Sigmoid colon (tissue), 7 donors: ENCODE measurements at places on chromosomes 1 and 21.

DNA sequence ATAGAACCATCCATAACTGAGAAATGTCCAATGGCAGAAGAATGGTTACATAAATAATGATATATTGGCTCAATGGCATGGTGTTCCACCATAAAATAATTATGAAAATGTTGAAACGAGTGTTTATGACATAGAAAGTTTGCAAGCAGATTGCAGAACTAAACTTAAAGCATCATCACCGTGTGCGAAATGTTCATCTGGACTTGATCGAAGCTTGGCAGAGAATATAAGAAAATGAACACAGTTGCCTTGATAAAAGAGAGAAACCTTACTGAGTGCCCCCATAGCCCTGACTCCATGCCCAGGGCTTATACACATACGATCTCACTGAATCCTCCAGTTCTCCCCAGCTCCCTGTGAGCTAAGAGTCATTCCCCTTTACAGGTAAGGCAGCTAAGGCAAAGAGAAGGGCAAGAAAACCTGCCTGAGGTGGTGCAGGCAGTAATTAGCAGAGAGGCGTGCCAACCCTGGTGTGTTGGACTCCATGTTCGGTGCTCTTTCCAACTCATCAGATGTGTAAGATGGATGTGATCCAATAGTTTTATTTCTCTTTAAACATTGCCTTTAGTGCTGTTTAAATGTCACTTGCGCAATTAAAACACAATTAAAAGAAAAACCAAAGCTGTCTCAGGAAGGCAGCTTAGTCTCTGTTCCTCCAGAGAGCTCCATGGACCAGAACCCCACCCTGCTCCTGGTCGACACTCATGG, 21.8 kb upstream of the SPOCD1 start:
- no peak overlapping the region for H3K27ac ChIP-seq
- H3K27me3 ChIP-seq = no peaks in the 10 kb centered on the region
- H3K4me1 ChIP-seq = no peaks in the 10 kb centered on the region
- no peak overlapping the region for H3K4me3 ChIP-seq
- no peak for DNase-seq

DNA sequence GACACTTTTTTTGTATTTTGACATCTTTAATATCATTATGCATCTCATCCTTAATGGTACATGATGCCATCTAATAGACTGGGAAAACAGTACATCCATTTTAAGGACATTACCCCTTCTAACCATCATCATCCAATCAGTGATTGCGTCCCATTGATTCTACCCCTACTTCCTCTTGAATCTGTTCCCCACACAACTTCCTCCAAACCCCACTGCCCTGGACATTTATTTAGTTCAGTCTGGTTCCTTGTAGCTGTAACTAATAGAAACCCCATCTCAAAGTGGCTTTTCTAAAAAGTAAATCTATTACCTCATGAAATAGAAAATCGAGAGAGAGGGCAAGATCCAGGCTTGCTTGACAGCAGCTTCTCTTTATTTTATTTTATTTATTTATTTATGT, 2.1 kb upstream of the ITLN1 start:
- no peak overlapping the region for H3K27ac ChIP-seq
- H3K36me3 ChIP-seq = no peaks in the 10 kb centered on the region
- H3K27me3 ChIP-seq = peaks cover 5% of the 10 kb centered on the region
- H3K4me3 ChIP-seq = no peak overlapping the region
- no peaks in the 10 kb centered on the region for H3K4me1 ChIP-seq
- DNase-seq = no peak

DNA sequence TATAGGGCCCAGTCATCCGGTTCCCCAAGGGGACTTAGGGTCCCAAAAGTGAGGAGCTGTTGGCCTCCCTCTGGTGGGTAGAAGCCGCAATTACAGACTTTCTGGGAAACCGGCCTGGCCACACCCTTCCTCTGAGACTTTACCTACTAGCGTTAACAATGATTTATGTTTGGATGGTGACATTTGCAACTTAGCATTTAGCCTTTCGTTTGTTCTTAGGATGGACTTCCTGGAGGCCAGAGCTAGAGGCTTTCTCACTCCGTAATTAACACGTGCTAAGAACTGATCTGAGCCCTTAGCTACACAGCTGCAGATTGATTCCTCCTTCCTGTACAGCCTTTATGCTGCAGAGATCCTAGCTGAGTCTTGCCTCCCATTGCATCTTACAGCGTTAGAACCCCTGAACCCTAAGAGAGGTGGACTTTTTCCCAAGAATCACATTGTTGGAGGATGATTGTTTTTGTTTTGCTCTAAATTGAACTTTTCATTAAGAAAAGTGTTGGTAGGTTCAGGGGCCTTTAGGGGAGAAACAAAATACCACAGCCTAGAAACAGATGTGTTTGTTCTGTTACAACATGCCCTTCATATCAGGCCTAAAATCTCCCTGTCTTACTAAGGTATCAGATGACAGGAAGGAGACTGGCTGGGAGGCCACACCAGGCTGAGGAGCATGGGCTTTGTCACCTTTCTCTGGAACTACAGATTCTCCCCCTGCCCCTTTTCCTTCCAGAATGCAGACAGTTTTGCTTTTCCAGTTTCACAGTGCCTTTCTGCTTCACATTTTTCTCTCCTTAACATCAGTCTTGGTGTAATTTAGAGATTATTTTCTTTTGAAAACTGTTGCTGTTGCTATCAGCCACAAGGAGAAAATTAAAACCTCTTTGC, 1.9 kb downstream of the S100A11 start:
- no peak for DNase-seq
- H3K4me3 ChIP-seq = peak overlapping the region; percentile 69
- H3K27ac ChIP-seq = peak overlapping the region; percentile 82
- peaks cover 29% of the 10 kb centered on the region for H3K4me1 ChIP-seq
- no peaks in the 10 kb centered on the region for H3K27me3 ChIP-seq

GRCh38 chr1:167064621-167065020, 25.6 kb downstream of the GPA33 start:
- H3K27me3 ChIP-seq = no peaks in the 10 kb centered on the region
- no peaks in the 10 kb centered on the region for H3K4me1 ChIP-seq
- no peak overlapping the region for H3K4me3 ChIP-seq
- no peaks in the 10 kb centered on the region for H3K36me3 ChIP-seq

DNA sequence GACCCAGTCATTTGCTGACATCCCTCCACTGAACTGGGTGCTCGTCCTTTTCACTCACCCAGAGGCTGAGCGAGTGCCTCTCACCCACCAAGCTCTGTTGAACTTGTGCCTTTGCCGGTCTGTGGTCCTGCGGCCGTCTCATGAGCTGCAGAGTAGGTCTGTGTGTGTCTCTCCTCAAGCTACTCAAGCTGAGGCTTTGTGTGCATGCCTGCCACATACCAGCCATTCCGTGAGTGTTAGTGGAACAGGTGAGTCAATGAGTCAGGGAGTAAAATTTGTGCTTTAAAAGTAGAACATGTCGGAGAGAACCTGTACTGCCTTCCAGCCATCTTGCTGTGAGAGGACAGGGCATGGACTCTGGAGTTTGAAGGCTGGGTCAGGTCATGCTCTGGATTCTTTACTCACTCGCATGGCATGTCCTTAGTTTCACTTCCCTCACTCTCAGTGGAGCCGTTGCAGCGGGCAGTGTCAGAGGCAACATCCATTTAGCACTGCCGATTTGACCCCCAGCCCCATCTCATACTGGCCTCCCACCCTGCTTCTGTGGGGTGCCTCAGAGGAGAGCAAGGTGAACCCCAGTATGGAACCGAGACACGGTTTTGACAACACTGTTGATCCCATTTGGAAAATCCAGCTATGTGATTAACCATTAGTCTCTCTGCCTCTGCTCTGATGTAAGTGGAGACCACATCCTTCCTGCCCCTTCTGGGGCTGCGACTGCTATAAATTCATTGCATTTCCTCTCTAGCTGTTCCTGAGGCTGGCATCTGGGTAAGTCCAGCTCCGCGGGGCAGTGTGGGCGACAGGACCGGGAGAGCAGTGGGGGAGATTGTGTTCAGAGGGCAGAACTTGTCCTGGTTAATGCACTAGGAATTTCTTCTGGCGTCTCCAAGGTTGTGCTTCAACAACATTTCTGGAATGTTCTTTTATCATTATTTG, at the start of gene NLRP3:
Gene NLRP3 (plus strand): TSS at position 751 of the 939 bp plus-strand sequence. CDS start 2,628 bp downstream, outside the sequence.
- no peak within 1 kb of the TSS for H3K4me3 ChIP-seq
- no peaks in the 10 kb centered on the region for H3K36me3 ChIP-seq
- H3K4me1 ChIP-seq = no peaks in the 10 kb centered on the region
- H3K27ac ChIP-seq = peak within 1 kb of the TSS; percentile 32
